ENCODE measurements at places on chromosomes 7 and 10.
A peak's percentile ranks its signal among the peaks of the same experiment; 100 is the strongest.

DNA sequence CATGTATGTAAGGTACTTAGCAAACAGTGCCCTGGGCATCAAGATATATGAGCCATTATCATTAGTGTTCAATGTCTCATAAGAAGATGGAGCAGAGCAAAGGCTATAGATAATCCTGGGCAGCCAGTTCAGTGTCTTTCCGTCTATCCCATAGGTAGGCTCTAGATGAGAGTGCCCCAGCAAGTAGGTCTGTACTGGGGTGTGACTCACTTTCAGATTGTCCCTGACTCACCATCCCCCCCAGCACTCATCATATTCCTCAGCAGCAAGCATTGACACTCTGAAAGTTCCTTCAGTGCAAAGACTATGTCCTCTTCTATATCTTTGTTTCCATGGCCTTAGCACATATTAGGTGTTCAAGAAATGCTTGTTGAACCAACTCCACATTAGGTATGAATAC is 20.0 kb upstream of the FAM204A start:
- no peak for DNase-seq

GRCh38 chr7:117785431-117785830 is 87.8 kb downstream of the CTTNBP2 start:
- DNase-seq: no peak

DNA sequence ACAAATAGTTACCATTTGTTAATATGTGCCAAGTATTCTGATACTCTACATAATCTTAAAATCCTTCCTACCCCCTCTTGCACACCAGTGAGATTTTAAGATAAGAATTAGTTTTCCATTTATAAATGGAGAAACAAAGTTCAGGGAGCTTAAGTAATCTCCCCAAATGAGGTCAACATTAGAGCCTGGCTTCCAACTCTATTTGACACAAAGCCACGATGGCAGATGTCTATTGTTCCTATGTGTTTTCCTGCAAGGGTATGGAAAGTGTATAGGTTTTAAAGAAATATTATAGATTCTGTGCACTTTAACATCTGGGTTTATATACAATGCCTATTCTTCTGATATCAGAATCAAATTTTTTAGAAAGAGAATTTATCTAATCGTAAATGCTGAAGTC is 143.9 kb upstream of the SEMA3C start:
- no peak for DNase-seq

DNA sequence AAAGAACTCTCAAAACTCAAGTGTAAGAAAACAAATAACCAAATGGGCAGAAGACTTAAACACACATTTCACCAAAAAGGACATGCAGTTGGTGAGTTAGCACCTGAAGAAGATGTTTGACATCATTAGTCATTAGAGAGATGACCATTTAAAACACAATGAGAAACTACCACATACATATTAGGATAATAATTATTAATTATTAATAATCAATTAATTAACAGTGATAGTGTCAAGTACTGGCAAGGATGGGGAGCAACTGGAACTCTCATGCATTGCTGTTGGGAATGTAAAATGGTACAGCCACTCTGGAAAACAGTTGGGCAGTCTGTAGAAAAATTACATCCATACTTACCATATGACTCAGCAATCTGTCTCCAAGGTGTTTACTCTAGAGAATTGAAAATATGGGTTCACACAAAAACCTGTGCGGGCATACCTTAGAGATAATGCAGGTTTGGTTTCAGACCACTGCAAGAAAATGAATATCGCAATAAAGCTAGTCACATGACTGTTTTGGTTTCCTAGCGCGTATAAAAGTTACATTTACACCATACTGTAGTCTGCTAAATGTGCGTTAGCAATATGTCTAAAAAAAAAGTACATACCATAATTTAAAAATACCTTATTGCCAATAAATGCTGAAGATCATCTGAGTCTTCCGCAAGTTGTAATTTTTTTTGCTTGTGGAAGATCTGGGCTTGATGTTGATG is 30.3 kb downstream of the ARID5B start:
- no peak for DNase-seq

- no peak for DNase-seq
Observed at GRCh38 chr7:107130487-107131220, 38.1 kb upstream of the HBP1 start.

- DNase-seq: no peak
Observed at GRCh38 chr7:7014827-7015595, 167.3 kb upstream of the C1GALT1 start.

DNA sequence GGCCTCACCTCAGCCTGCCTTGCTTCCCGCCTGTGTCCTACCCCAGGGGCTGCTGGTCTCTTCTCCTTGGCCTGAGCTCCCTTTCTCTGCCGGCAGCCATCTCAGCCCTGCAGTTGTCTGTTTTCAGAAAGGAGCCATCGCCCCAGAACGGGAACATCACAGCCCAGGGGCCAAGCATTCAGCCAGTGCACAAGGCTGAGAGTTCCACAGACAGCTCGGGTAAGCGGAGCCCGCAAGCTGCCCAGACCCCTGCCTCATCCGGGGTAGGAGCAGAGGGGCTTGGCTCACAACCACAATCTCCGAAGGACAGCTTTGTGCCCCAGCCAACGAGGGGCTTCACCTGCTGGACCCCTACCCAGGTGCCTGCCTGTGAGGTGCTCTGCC is 5.3 kb upstream of the DEPP1 start:
- no peak for DNase-seq

DNA sequence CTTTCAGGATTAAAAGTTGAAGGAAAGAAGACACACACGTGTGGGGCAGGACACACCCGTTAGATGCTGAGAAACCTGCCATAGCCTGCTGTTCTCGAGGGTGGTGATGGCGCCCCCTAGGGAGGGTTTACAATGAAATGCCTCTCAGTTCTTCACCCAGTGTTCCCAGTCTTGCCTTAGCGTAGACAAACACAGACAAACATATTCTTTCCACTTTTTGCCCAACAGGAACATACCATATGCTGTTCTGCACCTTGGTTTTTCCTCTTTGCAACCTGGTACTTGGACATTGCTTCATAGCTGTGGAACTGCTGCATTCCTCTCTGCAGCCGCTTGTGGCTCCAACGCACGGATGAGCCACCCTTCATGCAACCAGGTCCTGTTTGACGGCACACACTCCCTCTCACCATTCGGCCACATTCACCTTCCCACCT is 23.3 kb upstream of the HSPA12A start:
- peak; percentile 69 for DNase-seq

DNA sequence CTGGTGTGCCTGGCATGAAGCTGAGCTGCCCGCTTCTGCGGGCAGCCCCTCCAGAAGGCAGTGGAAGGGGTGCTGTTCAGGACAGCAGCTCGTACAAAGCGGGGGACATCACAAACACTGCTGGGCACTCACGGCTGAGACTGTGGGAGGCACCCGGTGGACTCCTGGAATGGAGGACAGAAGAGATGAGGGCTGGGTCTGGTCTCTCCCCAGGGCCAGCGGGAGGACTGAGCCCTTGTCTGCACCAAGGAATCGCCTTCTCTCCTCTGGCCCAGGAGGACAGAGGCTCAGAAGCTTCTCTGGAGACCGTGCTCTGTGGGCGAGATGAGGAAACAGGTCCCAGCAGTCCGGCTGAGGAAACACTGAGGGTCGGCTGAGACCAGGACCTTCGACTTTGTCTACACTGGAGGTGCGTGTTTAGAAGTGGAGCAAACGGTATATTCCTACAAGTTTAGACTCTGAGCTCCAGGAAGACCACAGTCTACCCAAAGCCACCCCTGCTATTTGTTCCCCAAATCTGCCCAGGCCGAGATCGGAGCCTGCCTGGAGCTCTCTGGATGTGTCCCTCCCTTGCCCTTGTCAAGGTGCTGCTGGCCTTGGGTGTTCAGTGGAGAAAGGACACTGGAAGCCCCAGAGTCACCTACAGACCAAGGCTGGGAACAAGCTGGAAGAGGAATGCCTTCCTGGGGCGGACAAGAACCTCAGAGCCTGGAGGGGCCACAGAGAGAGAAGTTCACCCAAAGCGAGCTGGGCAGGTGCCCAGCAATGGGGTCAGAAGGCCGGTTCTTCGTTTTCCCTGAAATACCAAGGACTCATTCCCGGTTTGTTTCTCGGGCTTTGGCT is 12.9 kb upstream of the INPP5A start:
- no peak for DNase-seq

- no peak for DNase-seq
Observed at GRCh38 chr7:44965937-44966730, 12.7 kb downstream of the MYO1G start.

DNA sequence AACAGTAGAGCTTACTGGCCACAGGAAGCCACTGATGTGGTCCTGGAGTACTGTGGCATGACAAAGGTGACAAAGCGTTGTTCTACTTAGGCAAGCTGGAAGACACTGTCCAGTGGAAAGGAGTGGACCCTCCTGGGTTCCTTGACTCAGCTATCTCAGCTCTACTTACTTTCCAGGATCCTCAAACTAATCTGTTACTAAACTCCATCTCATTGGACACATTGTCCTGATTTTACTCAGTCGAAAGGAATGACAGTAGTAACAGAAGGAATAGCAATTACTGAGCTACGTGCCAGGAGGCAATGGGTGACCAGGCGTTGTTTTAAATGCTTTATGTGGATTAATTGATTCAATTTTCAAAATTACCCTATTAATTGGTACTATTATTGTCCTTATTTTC is 41.6 kb downstream of the ABLIM1 start:
- DNase-seq: no peak

DNA sequence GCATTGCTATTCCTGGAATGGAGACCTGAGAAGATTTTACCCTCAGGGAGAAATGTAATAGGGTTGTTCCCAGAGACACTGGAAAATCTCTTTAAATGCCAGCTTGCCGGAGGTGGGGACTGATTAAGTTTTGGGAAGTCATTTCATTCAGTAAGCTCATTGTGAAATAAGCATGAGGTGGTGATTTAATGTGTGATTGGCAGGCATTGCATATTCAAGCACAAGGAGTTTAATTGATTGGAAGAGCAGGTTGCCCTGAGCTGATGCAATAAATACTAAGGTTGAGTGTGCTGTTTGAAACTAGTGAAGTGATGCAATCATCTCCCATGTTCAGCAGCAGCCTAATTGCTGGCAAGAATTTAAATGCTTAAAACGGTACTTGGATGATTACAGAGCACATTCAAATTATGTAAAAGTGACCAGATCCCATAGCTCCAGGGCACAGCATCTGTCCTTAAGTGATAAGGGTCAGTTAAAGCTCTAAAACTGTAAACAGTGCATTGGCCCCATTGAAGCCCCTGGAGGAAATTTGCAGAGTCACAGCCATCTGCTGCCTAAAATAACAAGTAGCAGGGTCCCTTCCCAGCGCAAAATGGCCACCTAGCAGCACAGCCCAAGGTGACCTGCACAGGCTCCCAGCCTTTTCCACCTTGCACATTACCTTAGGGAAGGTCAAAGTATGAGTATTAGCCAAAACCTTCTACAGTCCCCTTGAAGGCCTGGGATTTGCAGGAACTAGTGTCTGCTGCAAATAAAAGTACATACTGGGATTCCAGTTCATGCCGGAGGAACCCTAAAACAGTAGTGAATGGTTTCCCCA is 92.1 kb downstream of the CCDC71L start:
- no peak for DNase-seq

All from adrenal gland (tissue), 19 donors.